ENCODE measurements at places on chromosomes 16 and 17. TPM values are rescaled to one million over a fixed set of nuclear protein-coding genes. Genes with fewer than 3 reads are reported as not detected.

The SGSM2 gene
- total RNA-seq, result 35.8 TPM

The ASGR1 gene
- 0.82 TPM for total RNA-seq

The KIF2B gene
- not detected for total RNA-seq

The KRT33B gene
- 0.05 TPM for total RNA-seq

The SPNS2 gene
- total RNA-seq, result 10.7 TPM

The CCT6B gene
- 1.2 TPM for total RNA-seq

The SKAP1 gene
- total RNA-seq, result not detected

The NAE1 gene
- 71.1 TPM for total RNA-seq

The GNAO1 gene
- total RNA-seq, result 0.31 TPM

Data from A549 treated with CpdA at 1 μM for 4 hours (cell line).